ENCODE measurements at places on chromosomes 6 and 20.

DNA sequence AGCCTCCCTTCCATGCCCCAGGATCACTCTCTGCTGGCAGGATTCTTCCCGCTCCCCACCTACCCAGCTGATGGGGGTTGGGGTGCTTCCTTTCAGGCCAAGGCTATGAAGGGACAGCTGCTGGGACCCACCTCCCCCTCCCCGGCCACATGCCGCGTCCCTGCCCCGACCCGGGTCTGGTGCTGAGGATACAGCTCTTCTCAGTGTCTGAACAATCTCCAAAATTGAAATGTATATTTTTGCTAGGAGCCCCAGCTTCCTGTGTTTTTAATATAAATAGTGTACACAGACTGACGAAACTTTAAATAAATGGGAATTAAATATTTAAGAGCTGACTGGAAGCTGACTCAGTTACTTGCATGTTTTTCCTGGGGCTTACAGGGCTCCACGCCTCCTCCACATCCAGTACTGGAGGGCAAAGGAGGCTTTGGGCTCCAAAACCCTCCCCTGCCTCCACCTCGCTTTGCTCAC lies 24.3 kb upstream of the FANCE start:
- no peak for DNase-seq

- DNase-seq = no peak
These were observed 38.1 kb downstream of the RPP40 start for GRCh38 chr6:4965562-4966389.

- DNase-seq = no peak
These were observed 246.5 kb downstream of the HAO1 start for GRCh38 chr20:7693761-7694160.

- no peak for DNase-seq
These were observed 13.4 kb upstream of the BTN3A3 start for GRCh38 chr6:26426691-26427450.

- no peak for DNase-seq
These were observed 145.3 kb downstream of the VEGFA start for GRCh38 chr6:43915208-43915869.

Measured in esophagus squamous epithelium (tissue), 5 donors.